Stimulated activated CD8-positive, alpha-beta memory T cell treated with anti-CD3 and anti-CD28 coated beads, Interleukin-4, amount 100 ng/mL, for 1 hour (primary cell): ENCODE measurements at places on chromosomes 12 and 14.

DNA sequence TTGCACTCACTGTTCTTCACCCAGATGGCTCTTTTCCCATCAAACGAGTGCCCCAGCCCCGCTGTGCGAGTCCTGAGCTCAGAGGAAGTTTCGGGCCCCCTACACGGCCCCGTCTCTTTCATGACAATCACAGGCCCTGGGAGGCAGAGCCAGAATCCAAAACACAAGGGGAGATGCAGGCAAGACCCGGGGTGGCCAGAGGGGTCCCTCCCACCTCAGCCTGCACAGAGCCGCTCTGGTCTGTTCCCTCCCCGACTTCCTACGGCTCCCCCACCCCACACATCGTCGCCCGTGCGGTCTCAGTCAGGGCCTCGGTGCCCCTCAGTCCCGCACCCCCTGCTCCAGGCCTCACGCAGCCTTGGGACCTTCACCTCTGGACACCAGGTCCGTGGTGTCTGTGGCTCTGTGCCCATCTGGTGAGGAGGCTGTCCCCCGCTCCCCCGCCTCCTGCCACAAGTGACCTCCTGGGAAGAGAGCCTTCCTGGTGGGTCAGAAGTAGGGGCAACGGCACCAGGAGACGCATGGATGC is 8.9 kb downstream of the GPR132 start:
- no peak for DNase-seq

DNA sequence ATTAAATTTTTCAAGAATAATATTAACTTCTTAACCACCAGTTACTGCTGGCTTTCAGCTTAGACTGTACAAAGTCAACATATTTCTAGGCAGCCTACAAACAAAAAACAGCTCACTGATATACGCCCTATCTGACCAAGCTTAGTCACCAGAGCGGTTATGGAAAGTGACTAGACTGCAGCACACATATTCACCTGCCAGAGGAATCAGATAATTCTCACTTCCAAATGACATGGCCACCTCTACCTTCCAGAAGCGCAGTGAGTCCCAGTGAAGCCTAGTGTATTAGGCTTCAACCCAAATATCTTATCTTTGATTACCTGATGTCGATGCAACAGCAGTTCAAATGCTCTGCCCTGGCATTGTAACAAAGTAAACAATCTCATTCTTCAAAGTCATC is 8.5 kb downstream of the STXBP6 start:
- no peak for DNase-seq

DNA sequence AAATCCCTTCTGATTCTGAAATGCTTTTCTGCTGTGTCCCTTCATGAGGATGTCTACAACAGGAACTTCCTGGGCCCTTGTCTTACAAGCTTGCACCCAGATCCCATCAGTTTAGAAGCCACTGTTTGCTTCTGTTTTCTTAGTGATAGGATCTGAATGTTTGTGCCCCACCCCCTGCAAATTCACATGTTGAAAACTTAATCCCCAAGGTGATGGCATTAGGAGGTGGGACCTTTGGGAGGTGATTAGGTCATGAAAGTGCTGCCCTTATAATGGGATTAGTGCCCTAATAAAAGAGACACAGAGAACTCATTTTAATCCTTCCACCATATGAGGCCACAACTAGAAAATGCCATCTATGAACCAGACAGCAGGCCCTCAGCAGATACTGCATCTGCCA is 36.0 kb upstream of the GNPNAT1 start:
- no peak for DNase-seq

DNA sequence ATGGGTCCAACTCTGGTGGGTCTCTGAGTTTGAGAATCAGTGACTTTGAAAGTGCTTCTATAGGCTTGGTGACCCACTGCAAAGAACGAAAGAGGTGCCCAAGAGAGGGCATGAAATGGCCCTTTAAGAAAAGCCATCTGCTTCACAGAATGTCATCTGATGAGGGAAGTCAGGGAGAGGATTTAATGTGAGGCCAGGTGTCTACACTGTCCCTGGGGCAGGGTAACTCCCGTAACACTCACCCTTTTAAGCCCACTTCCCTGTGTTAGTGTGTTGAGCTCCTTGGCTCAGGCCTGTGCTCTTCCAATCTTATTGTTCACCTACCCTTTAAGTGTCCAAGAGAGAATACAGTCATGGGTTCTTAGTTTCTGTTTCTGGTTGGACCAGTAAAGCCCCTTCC is 16.4 kb upstream of the SRSF5 start:
- no peak for DNase-seq

- no peak for DNase-seq
Measured at GRCh38 chr14:85380881-85381280, 149.1 kb upstream of the FLRT2 start.

- DNase-seq = no peak
Measured at GRCh38 chr14:25039933-25040332, 10.0 kb downstream of the STXBP6 start.

- no peak for DNase-seq
Measured at GRCh38 chr12:52086944-52087835, 7.7 kb downstream of the SMIM41 start.

DNA sequence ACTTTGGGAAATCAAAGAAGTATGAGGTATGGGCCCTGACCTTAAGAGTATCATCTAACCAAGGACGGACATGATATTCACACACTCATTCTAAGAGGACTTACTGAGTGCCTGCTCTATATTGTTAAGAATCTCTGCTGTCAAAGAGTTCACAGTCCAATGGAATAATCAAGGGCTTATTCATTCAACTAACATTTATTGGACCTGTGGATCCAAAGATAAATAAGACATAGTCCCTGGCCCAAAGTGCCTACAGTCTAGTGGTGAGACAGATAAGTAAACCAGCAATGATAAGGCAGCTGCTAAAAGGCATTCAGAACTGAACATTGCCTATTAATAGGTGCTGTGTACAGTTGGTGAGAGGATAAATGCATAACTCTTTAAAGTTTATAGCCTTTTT is 11.0 kb downstream of the WDR20 start:
- DNase-seq = no peak

GRCh38 chr12:30823156-30823699 is 68.5 kb upstream of the CAPRIN2 start:
- DNase-seq = no peak

- no peak for DNase-seq
Measured at GRCh38 chr14:50395448-50395847, 1.2 kb downstream of the CDKL1 start.

- no peak for DNase-seq
Measured at GRCh38 chr14:65879248-65880009, 466.9 kb downstream of the FUT8 start.

DNA sequence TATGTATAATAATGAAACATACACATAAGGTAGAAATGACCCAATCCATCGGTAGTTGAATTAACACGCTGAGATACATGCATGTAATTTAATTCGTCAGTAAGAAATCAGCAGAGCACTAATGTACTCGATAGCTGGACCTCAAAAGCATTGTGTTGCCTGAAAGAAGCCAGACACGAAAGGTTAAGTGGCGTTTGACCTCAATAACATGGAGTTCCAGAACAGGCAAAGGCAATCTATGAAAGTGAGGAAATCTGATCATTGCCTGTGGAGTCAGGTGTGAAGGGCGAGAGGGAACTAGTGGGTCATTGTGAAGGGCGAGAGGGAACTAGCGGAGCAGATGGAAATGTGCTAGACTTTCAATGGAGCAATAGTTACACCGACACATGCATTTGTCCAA is 970.4 kb upstream of the TMEM132C start:
- no peak for DNase-seq

DNA sequence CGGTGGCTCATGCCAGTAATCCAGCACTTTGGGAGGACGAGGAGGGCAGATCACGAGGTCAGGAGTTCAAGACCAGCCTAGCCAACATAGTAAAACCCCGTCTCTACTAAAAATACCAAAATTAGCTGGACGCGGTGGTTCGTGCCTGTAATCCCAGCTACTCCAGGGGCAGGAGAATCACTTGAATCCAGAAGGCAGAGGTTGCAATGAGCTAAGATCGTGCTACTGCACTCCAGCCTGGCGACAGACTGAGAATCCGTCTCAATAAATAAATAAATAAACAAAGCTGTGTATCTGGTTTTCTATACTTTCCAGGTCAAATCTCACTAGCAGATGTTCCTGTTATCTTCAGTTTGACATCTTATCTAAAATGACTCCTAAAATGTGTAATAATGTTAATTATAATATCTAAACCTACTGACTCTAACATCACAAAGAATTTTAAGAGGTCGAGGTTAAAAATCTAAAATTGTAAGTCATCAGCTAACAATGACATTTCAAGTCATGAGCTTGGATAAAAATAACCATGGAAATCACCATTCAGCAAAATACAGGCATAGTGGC is 2.4 kb upstream of the SRP54 start:
- no peak for DNase-seq

DNA sequence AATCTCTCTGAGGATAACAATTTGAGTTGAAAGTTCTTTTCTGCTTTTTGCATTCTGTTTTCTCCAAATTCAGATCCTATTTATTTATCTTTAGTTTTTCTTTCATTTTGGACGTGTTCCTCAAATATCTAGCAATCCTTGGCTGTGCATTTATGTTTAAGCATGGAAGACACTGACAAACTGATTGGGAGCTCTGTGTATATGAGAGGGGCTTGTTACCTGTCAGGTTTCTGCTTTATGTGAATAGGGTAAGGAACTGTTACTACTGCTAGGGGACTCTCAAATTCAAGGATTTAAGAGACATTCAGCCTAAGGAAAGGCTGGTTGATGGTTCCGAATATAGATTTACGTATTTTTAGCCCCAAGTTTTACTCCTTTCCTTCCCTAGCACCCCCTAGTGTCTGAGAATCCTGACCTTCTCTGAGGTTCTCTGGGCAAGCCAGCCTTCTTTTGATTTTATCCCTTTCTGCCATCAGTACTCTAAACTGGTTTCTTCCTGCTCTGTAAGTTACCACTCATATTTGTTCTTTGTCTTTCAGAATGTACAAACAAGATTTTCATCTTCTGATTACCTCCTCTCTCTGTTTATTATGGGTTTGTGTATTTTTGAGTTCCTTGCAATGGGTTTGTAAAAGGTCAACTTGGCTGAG is 30.5 kb downstream of the YLPM1 start:
- no peak for DNase-seq

GRCh38 chr12:69189378-69189978 is 49.9 kb upstream of the CPSF6 start:
- DNase-seq = no peak

- no peak for DNase-seq
Measured at GRCh38 chr14:85447883-85448282, 82.1 kb upstream of the FLRT2 start.

DNA sequence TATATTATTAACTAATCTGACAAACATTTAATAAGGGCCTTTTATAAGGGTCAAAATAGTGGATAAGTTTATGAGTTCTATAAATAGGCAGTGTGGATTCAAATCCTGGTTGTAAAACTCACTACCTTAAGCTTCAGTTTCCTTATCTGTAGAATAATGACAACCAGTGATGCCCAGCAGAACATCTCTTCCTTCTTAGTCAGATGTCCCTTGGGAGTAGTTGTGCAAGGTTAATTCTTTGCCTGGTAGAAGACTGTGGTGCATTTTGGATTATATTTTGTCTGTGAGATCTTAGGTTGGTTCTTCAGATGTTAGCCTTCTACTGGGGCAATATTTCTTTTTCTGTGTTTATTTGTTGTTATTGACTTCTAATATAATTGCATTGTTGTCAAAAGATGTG is 59.5 kb downstream of the ARID2 start:
- no peak for DNase-seq

DNA sequence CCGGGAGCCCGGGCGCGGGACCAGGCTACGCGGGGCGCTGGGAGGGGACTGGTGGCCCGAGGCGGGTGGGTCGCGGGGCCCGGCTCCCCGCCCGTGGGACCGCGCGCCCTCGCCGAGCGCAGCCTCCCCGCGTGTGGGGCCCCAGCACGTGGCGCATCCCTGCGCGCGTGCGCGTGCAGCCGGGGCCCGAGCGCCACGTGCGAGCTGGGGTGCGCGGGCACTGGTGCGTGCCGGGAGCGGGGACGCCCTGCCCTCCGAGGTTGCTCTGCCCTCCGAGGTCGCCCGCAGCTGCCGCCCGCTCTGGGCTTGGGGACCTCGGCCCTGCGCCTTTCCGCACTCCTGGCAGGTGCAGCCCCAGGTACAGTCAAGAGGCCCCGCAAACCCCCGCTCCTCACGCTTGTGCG is 365 bp upstream of the CCDC88C start:
- no peak for DNase-seq

- no peak for DNase-seq
Measured at GRCh38 chr14:90153429-90153828, 91.6 kb downstream of the KCNK13 start.

GRCh38 chr14:97306133-97306759 is 509.1 kb downstream of the VRK1 start:
- DNase-seq = no peak

DNA sequence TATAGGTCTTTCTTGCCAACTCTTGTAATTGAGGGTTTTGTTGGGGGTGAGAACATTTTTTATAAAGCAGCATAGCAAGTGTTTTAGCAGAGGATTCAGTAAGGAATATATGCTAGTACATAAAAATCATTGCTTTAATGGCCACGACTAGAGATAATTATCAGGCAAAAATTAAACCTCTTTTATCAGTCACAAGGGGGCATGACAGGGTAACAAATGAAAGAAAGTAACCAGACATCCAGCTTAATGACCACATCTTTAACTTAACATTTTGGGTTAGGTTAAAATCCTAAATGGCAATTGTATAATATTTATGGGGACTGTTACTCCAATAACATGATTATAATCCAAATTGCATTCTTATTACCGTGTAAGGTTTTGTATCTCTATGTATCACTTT is 119.6 kb downstream of the LRRIQ1 start:
- DNase-seq = no peak

- DNase-seq = no peak
Measured at GRCh38 chr14:104844306-104845032, 20.6 kb upstream of the CEP170B start.

DNA sequence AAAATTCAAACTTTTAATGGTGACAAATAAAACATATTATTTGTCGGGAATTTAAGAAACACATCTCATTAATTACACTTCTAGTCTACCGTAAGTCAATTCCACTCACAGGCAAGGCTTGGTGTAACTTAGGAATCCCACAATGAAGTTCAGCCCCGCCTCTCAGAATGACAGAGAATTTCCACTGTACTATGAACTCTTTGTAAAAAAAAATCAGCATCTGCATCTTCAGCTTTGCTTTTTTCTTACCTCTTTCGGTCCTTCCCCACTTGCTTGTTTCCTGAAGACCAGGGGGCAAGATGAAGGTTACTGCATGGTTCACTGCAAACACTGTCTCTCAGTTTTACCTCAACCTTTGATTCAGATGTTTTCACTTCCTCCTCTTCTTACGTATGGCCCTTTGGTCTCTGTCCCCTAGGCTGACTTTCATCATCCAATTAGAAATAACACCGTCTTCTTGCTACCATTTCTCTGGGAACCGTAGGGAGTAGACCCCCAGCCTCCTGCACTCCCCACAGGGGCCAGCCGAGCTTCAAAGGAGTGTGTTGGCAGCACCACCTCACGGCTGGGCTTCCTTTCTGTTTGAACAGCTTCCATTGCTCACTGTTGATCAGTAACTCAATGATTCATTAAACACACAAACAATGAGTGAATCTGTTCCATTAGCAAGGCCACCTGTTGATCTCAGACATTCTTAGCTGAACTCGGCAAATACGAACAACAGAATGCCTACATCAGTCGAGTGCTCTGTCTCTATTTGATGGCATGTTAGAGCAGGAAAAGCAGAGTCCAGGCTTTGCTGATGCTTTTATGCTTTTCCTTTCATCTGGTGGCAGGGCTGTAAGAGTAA is 343.0 kb downstream of the BMP4 start:
- DNase-seq = no peak
